ENCODE measurements at places on chromosomes 11 and 22. TPM values are rescaled to one million over a fixed set of nuclear protein-coding genes. Genes with fewer than 3 reads are reported as not detected.

- no peak for DNase-seq
Observed at GRCh38 chr11:107157146-107157808, 139.0 kb upstream of the GUCY1A2 start.

- DNase-seq: no peak
Observed at GRCh38 chr11:7520011-7520942, 6.5 kb downstream of the PPFIBP2 start.

DNA sequence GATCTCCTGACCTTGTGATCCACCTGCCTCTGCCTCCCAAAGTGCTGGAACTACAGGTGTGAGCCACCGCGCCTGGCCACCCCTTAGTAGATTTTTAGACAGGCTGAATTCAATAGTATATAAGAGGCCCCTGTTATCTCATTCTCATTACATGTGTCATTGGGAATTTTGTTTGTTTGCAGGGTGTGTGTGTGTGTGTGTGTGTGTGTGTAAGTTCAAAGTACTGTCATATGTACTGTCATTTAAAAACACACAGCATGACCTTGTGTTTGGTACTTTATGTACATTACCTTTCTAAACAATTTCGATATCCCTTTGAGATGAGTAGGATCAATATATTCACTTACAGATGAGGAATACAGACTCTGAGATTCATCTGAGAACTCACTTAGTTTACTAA is 118.7 kb upstream of the TTC12 start:
- DNase-seq: no peak

GRCh38 chr11:1988667-1989317 is 8.8 kb downstream of the H19 start:
- no peak for DNase-seq

- peak; percentile 96 for DNase-seq
Observed at GRCh38 chr22:37752189-37753087, 55.3 kb upstream of the GCAT start.

- no peak for DNase-seq
Observed at GRCh38 chr22:31488346-31488883, 1.2 kb downstream of the EIF4ENIF1 start.

GRCh38 chr11:96648991-96649390 is 259.2 kb downstream of the JRKL start:
- DNase-seq: no peak

- no peak for DNase-seq
Observed at GRCh38 chr11:121467965-121468364, 15.2 kb upstream of the SORL1-AS1 start.

- DNase-seq: no peak
Observed at GRCh38 chr11:66143996-66144678, 74.1 kb downstream of the PACS1 start.

DNA sequence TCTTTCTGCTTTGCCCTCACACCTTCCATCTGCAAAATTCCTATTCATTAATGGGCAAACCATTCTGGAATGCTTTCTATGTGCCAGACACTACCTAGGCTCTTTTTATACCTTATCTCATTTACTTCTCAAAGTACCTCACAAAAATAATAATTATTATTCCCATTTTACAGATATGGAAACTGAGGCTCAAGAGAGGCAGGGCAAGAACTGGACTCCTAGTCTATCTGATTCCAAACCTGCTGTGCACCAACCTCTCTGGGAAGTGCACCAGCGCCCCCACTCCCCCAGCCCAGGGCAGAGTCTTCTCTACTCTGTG is 826 bp upstream of the DGAT2 start:
- DNase-seq: no peak

DNA sequence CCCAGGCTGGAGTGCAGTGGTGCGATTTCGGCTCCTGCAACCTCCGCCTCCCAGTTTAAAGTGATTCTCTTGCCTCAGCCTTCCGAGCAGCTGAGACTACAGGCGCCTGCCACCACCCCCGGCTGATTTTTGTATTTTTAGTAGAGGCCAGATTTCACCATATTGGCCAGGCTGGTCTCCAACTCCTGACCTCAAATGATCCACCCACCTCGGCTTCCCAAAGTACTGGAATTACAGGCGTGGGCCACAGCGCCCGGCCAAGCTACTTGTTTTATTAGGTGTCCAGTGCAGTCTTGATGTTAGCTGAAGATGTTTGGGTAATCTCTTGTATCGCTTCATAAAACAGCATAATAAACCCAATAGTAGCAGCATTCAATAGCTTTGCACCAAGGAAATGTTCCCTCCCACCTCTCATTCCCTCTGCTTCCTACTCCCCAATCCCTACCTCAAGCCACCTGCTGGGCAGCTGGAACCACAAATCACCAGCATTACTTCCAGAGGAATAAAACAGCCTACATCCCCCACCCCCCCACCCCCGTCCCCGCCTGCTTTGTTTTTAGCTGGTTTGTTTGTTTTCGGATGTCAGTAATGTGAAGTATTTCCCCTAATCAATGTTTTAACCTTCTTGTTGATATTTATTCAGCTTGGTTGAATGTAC is 11.0 kb upstream of the GRIK4 start:
- DNase-seq: no peak

GRCh38 chr11:131665344-131665968 is 295.0 kb downstream of the NTM start:
- no peak for DNase-seq

Gene TEX54
- not detected for total RNA-seq

Gene GAB4
- not detected for total RNA-seq

Gene KRTAP5-8
- total RNA-seq: 0.42 TPM

Gene ZP1
- total RNA-seq: not detected

Gene PGA5
- not detected for total RNA-seq

Gene SLC35C1
- 11.5 TPM for total RNA-seq

Gene SGSM1
- 9.2 TPM for total RNA-seq

Gene GAL3ST3
- not detected for total RNA-seq

All from aorta (tissue), 5 donors.